NCI-H2029 (cell line): ENCODE measurements at places on chromosomes 1 and 21.
A peak's percentile ranks its signal among the peaks of the same experiment; 100 is the strongest.

DNA sequence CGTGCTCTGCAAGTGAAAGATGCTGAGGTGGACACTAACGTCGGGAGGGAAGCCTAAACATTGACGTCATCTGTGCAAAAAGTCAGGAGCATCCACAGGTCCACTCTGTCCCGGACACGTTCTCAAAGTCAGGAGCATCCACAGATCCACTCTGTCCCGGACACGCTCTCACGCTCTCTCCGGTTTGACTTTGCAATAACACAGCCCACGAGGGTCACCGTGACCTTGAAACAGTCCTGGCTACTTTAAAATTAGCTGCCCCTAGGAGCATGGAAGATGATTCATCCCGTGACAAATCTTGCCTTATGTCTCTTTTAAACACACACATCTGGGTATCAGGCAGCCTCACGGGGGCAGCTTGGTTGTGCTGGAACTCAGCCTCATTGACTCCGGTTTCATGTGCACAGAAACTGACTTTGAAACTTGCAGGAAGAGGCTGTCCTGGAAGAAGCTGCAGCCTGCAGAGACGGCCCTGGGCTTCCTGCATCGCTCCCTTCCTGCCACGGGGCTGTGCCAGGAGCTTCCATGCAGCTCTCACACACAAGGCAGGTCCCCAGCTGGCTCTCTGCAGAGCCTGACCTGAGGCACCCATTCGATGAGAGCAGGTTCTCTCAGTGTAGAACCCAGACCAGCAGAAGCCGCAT is 18.1 kb upstream of the COL18A1 start:
- DNase-seq = no peak

GRCh38 chr1:198449261-198449660 is 91.2 kb downstream of the ATP6V1G3 start:
- no peak for DNase-seq

GRCh38 chr21:34865400-34866241 is 183.5 kb downstream of the RUNX1 start:
- DNase-seq = no peak

GRCh38 chr1:54249819-54250435 is 50.0 kb downstream of the MRPL37 start:
- no peak for DNase-seq

- DNase-seq = no peak
Measured at GRCh38 chr1:196466654-196467053, 141.6 kb downstream of the KCNT2 start.

DNA sequence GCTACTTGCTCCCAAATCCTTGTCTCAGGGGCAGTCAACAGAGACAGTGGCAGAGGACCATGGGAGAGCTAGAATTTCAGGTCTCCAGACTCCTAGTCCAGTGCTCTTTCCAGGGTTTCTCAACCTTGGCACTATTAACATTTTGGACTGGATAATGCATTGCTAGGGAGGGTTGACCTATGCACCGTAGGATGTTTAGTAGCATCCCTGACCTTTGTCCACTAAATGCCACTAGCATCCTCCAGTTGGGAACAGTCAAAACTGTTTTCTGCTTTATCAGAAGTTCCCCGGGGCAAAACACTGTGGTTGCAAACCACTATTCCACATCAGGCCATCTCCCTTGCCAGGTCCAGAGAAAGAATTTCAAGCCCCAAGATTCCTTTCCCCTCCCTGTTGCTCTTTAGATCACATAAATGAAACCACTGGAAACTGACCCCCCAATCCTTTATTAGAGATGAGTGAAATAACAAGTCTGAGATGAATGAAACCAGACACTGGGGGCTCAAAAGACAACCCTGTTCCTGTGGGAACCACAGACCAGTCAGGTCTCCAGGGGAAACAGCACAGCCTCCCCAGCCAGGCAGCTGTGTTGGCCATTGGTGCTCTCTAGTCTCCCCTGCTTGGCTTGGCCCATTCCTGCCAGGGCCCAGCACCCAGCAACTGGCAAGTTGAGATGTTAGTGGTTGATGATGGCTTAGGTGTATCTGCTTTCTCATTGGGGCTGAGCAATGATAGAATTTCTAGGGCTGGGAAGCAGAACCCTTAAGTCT is 3.8 kb upstream of the TCEA3 start:
- no peak for DNase-seq

DNA sequence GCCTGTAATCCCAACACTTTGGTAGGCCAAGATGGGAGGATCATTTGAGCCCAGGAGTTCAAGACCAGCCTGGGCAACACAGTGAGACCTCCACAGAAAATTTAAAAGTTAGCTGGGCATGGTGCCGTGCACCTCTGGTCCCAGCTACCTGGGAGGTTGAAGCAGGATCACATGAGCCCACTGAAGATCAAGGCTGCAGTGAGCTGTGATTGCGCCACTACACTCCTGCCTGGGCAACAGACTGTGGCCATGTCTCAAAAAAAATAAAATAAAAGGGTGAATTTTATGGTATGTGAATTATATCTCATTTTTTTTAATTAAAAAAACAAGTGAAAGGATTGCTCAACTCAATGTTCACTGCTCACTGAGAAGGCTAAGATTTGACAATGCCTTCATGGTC is 8.7 kb downstream of the ARID4B start:
- DNase-seq = no peak

DNA sequence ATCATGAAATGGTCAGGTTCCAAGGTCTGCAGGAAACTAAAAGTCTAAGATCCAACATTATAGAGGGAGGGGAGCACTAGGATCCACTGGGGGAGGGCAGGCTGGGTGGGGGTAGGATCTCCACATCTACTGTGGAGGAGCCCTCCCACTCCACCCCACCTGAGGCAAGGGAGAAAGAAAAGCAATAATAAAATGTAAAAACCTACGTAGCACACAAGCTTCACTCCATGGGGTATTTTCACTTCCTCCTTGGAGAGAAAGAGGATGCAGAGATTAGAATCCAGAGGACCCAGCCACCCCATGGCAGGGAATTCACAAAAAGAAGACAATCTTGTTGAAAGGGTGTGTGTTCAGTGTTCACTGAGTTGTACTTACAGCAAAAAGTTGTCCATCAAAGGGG is 14.4 kb downstream of the SPOCD1 start:
- no peak for DNase-seq

DNA sequence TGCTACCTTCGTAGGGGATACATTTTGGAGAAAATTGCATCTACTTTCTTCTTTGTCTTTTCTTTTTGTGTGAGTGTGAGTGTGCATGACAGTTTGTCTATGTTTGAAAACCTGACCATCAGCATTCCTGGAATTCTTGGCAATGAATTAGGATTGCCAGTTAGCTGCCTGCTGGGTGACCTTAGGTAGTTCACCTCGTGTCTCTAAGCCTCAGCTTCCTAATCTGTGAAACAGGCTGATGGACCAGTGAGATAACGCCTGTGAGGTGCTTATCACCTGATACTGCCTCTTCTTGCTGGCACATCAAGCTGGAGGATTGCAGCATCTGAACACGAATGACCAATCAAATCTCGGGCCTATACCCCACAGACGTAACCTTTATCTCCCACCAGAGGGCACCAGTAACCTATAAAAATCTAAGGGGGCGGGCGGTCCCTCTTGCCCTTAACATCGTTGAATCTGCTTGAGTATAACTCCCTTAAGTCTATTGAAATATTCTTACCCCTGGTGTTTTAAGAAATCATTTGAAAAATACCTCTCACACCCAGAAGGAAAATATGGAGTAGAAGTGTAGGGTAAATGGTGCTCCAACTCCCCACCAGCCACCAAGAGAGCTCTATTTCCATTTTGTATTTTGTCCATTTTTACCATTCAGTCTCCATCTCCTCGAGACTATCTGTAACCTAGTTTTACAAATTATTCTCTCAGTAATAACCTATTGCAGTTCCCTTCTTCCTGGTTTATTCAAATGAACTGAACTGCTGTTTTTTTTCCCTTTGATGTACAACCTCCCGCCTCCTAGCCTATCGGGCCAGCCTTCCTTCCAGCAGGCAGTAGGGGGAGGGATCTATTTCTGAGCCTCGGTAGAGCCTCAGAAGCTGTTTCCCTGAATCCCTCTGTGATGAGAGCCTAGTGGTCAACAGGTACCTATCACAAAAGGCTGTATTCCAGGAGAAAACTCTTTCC is 49.7 kb downstream of the MDM4 start:
- DNase-seq = peak; percentile 62

DNA sequence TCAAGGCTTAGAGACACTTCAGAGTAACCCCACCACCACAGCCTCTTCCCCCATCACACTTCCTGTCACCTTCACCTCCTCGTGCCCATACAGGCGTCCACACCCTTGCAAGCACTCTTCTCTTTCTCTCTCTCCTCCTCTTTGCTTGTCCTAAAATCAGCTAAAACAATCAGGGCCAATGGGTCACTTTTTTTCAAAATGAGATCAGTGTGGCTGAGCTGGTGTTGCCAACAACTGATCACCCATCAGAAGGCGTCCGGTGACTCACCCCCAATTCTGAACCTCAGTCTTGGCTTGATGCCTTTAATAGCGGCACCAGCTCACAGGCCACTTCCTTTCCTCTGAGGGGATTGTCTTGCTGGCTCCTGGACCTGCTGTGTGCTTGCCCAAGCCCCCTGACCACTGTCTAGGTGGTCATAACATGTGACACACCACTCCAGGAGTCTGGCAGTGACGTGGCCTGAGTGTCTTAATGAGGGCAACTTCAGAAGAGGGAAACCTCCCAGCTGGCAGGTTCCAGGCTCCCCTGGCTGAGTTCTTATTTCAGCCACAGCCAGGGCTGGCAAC is 1.6 kb downstream of the DRAXIN start:
- DNase-seq = no peak

GRCh38 chr1:109201123-109201703 is 12.5 kb upstream of the SARS1 start:
- DNase-seq = no peak

DNA sequence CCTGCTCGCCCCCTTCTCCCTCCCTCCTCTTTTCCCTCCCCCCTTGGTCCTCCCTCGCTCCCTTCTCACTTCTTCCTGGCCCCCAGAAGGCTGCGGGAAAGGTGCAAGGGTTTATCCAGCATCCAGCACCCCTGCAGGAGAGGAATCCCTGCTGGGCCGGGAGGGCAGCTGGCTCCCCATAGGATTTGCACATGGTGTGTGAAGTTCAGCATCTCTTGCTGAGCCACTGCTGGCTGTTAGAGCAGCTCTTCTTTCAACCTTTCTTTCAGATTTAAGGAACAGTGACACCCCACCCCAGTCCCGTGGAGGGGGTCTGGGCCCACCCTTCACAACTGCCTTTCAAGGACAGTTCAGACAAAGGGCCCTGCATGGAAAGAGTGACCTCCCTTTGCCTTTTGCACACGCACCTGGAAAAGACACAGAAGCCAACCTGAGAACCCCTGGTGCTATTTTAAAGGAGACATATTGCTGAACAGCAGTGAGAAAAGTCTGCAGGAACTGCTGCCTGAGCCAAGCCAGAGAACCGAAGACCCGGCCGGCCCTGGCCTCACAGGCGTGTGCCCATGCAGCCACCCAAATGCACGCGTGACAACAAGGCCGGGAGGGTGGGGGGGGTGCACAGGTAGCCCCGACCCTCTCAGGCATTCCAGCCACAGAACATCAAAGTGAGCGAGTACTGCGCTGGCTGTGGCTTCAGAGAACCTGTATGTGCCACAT is 66.6 kb downstream of the SLC37A1 start:
- no peak for DNase-seq

DNA sequence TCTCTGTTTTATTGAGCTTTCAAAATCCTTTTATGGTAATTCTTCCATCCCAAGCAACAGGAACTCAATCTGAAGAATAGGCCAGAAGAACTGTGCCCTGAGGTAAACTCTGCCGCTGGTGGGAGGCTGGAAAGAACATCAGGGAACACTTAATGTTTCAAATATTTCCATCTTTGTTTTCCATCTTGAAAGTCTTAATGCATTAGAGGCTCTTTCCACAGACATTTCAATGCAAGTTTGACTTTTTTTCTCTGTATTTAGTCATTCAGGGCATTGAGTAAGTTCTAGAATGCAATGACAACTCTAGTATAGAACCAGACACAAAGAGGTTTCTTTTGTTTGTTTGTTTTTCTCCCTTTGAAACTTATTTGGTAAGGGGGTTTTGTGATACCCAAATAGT is 61.5 kb downstream of the KIAA0040 start:
- DNase-seq = no peak

DNA sequence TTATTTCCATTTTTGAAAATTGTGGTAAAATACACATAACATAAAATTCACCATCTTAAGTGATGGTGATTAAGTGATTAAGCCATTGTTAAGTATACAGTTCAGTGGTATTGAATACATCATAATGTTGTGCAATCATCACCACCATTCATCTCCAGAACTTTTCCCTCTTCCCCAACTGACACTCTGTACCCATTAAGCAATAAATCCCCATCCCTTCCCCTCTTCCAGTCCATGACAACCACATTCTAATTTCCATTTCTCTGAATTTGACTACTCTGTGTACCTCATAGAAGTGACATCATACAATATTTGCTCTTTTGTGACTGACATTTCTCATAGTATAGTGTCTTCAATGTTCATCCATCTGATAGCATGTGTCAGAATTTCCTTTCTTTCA is 124.8 kb downstream of the DISC1 start:
- no peak for DNase-seq

DNA sequence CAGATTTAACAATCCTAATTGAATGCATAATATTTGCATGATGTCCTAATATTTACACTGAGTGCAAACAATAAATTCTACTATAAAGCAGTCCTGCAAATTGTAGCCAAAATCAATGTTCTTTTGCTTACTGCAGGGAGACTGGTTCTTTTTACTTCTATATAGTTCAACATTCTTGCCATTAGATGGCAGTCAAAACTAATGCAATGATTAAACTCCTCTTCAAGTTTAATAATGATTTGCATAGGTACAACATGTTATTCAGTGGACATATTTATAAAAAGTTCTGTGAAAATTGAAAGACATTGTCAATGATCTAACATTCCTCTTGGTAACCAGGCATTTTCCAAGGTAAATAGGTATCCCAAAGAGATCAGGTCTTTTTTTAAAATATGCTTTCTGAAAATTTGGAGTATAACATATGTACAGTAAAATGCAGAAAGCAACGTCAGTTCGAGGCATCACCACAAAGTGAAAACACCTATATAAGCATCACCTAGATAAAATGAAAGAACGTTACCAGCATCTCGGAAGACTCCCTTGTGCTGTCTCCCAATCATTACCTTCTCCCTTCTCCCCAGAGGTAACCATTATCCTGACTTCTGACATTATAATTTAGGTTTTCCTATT is 9.8 kb upstream of the FNBP1L start:
- DNase-seq = peak; percentile 66

GRCh38 chr1:39047374-39048229 is 21.5 kb downstream of the NDUFS5 start:
- DNase-seq = no peak

DNA sequence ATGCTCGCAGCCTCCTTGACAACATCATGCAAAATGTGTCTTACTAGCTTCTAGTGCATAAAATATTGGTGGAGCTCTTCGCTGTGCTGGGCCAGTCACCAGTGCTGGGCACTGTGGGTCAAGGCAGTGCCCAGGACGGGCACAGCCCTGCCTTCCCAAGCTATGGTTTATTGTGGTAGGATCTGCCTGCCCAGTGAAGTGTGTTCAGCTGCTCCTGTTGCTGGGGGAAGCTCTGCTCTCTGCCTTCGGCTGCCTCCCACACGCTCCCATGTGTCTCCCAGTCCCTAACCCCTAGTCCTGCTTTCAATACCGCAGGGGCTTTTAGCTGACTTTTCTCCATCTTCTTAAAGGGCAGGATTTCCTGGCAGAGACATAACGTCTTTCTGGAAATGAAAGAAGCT is 15.7 kb downstream of the EPHX1 start:
- DNase-seq = no peak
